ENCODE measurements at places on chromosomes 3 and 15. TPM values are rescaled to one million over a fixed set of nuclear protein-coding genes. Genes with fewer than 3 reads are reported as not detected.
A peak's percentile ranks its signal among the peaks of the same experiment; 100 is the strongest.

OXTR gene
- total RNA-seq = 4.1 TPM

ARHGEF3 gene
- 7.7 TPM for total RNA-seq

CHCHD6 gene
- total RNA-seq = 7.5 TPM

FMN1 gene
- 1.1 TPM for total RNA-seq

SENP8 gene
- total RNA-seq = 6.8 TPM

ARL14 gene
- not detected for total RNA-seq

DNA sequence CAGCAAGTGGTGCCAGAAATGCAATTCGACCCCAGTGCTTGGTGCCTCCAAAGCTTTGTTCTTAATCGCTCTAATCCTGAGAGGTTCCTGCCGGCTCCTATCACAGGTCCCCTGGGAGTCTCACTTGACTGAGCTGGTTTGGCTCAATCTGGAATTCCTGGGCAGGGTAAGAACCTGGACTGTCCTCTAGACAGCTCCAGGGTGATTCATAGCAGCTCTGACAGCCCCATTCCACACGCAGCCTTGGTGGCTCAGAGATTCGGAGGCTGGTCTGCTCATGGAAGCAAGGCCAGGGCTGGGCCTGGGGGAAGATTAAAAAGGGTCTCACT, 37.9 kb downstream of the MYO5C start:
- H3K36me3 ChIP-seq = no peaks in the 10 kb centered on the region
- no peaks in the 10 kb centered on the region for H3K27me3 ChIP-seq
- H3K27ac ChIP-seq = no peak overlapping the region
- H3K4me3 ChIP-seq = no peak overlapping the region
- H3K4me1 ChIP-seq = peaks cover 32% of the 10 kb centered on the region

DNA sequence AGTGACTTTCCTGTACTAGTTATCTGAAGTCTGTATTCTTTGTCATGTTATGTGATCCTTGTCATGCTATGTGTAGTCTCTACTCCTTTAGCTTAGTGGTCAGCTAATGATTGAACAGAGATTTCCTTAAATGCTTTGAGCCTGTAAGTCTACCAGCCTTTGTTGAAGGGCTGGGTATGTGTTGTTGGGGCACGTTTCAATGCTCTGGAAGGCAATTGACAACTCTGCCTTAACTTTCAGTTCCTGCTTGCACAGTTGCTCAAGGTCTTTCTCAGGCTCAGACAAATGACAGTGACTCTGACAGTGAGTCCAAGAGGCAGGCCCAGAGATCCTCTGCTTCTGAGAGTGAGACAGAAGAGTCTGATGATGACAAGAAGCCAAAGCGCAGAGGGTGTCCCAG, 89.3 kb downstream of the CHD2 start:
- H3K27ac ChIP-seq = no peak overlapping the region
- H3K27me3 ChIP-seq = no peaks in the 10 kb centered on the region
- peaks cover 21% of the 10 kb centered on the region for H3K36me3 ChIP-seq
- DNase-seq = peak; percentile 49
- peaks cover 13% of the 10 kb centered on the region for H3K4me1 ChIP-seq

- H3K36me3 ChIP-seq = no peaks in the 10 kb centered on the region
- H3K4me3 ChIP-seq = peak overlapping the region; percentile 64
- H3K27me3 ChIP-seq = no peaks in the 10 kb centered on the region
- peak overlapping the region; percentile 81 for H3K27ac ChIP-seq
- DNase-seq = peak; percentile 47
Measured at GRCh38 chr15:78976691-78977090, 31.8 kb upstream of the CTSH start.

Data from Karpas-422 (cell line).